ENCODE measurements at places on chromosomes 13 and 19. TPM values are rescaled to one million over a fixed set of nuclear protein-coding genes. Genes with fewer than 3 reads are reported as not detected.

DNA sequence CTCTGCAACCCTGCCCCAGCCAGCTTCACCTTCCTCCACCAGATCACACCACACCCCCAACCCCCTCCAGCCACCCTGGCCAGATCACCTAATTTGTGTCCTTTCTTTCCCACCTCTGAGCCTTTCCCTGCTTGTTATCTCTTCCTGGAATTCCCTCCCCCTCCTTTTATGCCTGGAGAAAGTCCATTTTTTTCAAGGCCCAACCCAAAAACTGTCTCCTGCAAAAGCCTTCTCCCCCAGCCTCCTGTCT, 5.3 kb upstream of the TLE2 start:
- DNase-seq = no peak

- DNase-seq = no peak
Observed at GRCh38 chr13:106295971-106296370, 239.5 kb downstream of the EFNB2 start.

- DNase-seq = no peak
Observed at GRCh38 chr13:93480553-93481106, 254.0 kb downstream of the GPC6 start.

C19orf67 gene
- not detected for total RNA-seq

PALM gene
- 25.4 TPM for total RNA-seq

VWA8 gene
- 22.2 TPM for total RNA-seq

CEACAM21 gene
- total RNA-seq = 1.2 TPM

SIAH3 gene
- total RNA-seq = 0.20 TPM

GRCh38 chr13:44565881-44566280, 10.2 kb downstream of the TSC22D1 start:
- no peak for DNase-seq

DNA sequence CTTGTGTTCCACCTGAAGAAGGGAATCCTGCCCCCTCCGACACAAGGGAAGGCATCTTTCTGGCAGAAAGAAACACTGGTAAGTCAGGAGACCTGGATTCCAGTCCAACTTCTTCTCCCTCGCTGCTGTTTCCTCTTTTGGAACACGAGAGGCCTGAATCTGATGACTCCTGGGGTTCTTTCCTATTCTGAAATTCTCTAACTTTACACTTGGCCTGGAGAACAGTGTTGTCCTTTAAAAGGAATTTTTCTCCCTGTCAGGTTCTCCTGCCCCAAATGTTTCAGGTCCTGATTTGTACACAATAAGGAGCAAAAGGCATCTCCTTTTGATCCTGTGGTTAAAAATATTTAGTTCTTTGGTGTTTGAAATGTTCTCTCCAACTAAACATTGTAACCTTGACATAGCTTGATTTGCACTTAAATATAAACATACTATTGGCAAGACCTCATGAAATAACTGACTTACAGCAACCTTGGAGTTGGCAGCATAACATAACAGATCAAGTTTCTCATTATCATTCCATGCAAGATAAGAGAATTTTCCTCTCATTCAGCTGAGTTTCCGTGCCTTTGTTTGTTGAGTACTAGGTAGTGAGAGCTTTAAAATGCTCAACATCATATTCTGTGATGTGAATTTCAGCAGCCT, 244.8 kb downstream of the COG6 start:
- peak; percentile 30 for DNase-seq

DNA sequence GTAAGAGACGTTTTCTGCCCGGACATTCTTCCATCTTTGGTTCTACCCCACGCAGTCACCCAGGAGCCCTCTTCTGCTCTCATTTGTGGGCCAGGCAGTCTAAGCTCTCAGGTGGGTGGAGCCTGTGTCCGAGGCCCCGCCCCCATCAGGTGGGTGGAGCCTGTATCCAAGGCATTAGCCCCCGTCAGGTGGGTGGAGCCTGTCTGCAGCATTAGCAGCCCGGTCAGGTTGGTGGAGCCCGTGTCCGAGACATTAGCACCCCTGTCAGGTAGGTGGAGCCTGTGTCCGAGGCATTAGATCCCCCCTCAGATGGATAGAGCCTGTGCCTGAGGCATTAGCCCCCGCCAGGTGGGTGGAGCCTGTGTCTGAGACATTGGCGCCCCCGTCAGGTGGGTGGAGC, 45.5 kb upstream of the C13orf46 start:
- no peak for DNase-seq

- DNase-seq = no peak
Observed at GRCh38 chr19:29834991-29835846, 23.4 kb downstream of the CCNE1 start.

SUGP1 gene
- total RNA-seq = 26.6 TPM

- no peak for DNase-seq
Observed at GRCh38 chr13:93343097-93343496, 116.5 kb downstream of the GPC6 start.

CCDC169 gene
- total RNA-seq = 1.6 TPM

GRCh38 chr19:2333027-2333806, 4.7 kb downstream of the SPPL2B start:
- DNase-seq = no peak

GRCh38 chr19:43735957-43736356, 18.8 kb downstream of the SMG9 start:
- no peak for DNase-seq

GRCh38 chr19:4393947-4394590, 6.3 kb downstream of the SH3GL1 start:
- DNase-seq = no peak

HS6ST3 gene
- 1.7 TPM for total RNA-seq

- no peak for DNase-seq
Observed at GRCh38 chr19:54795758-54796157, 7.7 kb upstream of the KIR2DL4 start.

DNA sequence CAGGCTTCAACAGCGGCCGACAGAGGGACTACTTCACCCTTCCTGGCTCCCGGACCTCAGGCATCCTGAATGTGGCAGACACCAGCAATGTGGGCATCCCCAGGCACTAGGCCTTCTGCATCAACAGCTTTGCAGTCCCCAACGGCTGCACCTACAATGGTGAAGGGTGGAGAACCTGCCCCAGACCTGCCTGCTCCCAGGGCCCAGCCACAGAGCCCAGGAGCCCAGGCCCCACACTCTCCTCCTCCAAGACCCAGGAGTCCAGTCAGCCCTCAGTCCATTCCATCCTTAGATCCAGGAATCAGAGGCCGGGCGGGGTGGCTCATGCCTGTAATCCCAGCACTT, 34.5 kb downstream of the HPN start:
- no peak for DNase-seq

- DNase-seq = no peak
Observed at GRCh38 chr19:18763674-18764590, 27.2 kb downstream of the COMP start.
